ENCODE measurements at places on chromosomes 5 and 9.

GRCh38 chr9:128493424-128493823 is 11.1 kb upstream of the GLE1 start:
- H3K36me3 ChIP-seq: peaks cover 5% of the 10 kb centered on the region
- no peak overlapping the region for H3K27ac ChIP-seq
- H3K4me1 ChIP-seq: no peaks in the 10 kb centered on the region
- DNase-seq: no peak

- H3K27ac ChIP-seq: no peak overlapping the region
- H3K4me3 ChIP-seq: no peak overlapping the region
- no peak for DNase-seq
- H3K4me1 ChIP-seq: no peaks in the 10 kb centered on the region
- no peaks in the 10 kb centered on the region for H3K36me3 ChIP-seq
- no peaks in the 10 kb centered on the region for H3K27me3 ChIP-seq
Measured at GRCh38 chr9:34777666-34778065, 67.7 kb upstream of the CCL21 start.

- H3K4me3 ChIP-seq: no peak overlapping the region
- peaks cover 5% of the 10 kb centered on the region for H3K4me1 ChIP-seq
- no peaks in the 10 kb centered on the region for H3K27me3 ChIP-seq
- no peak overlapping the region for H3K27ac ChIP-seq
- no peaks in the 10 kb centered on the region for H3K36me3 ChIP-seq
Measured at GRCh38 chr5:164470312-164470711, 964.9 kb downstream of the MAT2B start.

DNA sequence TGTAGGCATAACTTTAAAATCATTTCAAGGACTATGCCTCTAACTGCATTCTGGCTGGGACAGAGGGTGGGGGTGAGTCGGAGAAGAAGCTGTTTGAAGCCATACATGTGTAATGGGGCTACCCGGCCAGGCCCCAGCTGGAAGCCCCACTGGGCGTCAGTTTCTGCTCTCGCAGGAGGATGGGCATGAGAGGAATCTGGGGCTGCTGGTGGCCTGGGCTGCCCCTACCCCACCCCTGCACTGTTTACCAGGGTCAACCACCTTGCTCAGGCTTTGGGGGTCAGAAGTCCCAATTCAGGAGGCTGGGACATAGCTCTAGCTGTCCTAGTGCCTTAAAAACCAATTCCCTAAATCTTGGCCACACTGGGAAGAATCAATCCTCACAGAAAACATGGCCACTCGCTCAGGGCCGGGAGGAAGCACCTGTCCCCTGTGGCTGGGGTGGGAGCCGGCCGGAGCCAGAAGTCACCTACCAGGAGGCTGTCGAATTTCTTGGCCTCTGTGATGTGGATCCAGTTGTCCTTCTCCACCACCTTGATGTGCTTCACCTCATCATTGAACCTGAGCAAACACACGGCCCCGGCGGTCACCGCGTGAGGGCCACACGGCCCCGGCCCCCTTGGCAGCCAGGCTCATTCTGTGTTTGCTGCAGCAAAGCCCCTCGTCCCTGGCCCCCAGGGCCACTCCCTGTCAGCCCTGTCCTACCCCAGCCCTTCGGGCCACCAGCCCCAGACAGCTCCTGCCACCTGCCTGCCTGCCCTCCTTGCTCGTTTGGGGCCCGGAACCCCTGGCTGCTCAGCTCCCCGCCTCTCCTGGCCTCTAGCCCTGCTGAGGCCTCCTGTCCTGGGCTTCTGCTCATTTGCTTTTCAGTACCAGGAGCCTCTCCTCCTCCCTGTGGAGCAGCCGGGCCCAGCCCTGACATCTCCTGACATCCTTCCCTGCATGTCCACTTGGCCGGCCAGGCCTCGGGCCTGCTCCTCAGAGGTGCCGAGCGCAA is 33.6 kb upstream of the SARDH start:
- DNase-seq: peak; percentile 1
- H3K4me1 ChIP-seq: no peaks in the 10 kb centered on the region
- H3K27me3 ChIP-seq: no peaks in the 10 kb centered on the region
- H3K36me3 ChIP-seq: peaks cover 20% of the 10 kb centered on the region

DNA sequence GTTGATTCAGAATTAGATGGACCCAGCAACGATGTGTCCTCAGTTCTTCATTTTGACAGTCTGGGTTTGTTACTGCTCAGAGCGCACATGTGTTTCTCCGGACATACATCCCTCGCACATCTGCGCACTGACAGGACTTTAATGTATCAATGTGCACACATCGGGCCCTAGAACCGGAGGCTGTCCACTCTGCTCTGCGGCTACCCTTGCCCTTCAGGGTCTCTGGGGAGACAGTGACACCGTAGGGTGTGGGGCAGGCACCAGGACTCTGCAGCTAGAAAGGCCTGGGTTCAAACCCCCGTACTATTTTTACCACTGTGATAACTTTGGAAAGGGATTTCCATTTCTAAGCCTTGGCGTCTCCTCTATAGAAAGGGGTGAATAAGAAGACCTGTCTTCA is 23.5 kb upstream of the LPCAT1 start:
- DNase-seq: no peak
- no peaks in the 10 kb centered on the region for H3K27me3 ChIP-seq
- peaks cover 8% of the 10 kb centered on the region for H3K4me1 ChIP-seq
- no peak overlapping the region for H3K27ac ChIP-seq

Data from thyroid gland (tissue), 4 donors.